ENCODE measurements at places on chromosomes 16 and 17.

DNA sequence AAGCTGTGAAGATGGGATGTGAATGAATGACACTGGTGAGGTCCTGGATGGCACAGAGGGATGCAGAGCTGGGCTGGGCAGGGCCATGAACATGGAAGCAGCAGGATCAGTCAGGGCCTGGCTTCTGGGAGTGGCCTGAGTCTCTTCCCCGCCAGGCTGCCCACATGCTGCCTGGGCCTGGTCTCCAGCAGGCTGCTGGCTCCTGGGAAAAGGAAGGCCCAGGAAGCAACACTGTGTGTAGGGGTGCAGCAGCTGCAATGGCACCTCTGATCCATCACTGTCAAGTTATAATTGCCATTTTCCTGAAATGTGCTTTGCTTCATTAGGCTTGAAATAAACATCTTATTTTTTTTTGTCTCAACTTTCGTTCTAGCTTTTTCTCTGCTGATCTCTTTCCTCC is 260.2 kb upstream of the N4BP1 start:
- no peak for DNase-seq

- no peak for DNase-seq
Measured at GRCh38 chr16:56510544-56510943, 9.3 kb downstream of the BBS2 start.

DNA sequence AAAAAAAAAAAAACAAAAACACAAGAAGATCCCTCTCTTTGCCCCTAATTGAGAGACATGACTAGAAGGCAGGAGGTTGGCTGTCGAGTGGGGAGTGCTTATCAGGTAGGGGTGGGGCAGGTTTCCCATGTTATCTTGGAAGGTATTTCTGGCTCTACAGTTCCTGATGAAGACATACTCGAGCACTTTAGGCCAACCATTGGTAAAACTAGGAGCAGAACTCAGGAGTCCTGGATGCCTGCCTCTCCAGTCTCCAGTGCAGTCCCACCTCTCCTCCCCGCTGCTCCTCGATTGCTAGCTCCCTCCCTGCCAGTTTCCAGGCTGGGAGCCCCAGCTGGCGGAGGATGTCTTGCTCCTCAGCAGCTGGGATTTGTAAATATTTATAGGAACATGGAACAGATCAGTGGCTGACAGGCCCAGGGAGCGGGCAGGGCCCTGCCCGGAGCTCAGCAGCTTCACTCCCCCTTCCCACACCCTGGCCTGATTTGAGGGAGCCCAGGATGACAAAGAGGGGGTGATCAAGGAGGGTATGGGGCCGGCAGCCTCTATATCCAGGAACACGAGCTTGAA is 11.4 kb upstream of the C1QL1 start:
- DNase-seq: no peak

- peak; percentile 86 for DNase-seq
Measured at GRCh38 chr17:35432176-35433074, at the start of gene SLFN12. Gene SLFN12 (minus strand): TSS chr17:35432500. CDS start chr17:35423028, 9,472 bp downstream.

GRCh38 chr16:17306745-17307144 is 164.0 kb downstream of the XYLT1 start:
- no peak for DNase-seq

DNA sequence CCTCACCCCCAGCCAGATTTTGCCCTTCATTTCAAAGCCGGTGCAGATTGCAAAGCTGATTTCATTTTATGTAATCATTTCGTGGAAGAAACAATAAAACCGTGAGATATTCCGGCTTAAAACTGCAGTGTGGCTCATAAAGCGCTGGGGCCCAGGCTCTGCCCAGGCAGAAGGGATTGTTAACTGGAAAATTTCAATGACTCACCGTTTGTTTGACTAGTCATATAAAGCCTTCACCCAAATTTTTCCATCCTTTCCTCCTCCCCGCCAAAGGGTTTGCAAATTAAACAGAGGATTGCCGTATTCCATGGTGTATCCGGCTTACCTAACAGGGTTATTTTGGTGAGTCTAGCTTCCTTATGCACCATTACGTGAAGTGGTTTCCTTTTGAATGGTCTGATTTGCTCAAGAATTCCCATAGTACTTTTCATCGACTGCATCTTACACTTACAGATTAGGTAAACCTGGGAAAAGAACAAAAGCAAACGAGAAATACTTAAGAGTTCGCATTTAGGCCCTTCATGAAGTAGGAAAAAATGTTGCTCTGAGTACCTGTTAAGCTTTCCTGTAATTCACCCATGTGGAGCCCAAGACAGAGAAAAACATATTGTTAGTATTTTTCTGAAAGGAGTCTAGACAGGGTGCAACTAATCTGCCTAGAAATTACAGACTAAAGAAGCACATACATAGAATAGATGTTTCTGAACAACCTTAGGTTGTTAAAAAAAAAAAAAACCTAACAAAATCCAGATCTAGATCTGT is 949 bp upstream of the GSPT1 start:
- DNase-seq: peak; percentile 90

GRCh38 chr17:15928286-15928785 is 16.6 kb upstream of the ADORA2B start:
- no peak for DNase-seq

- no peak for DNase-seq
Measured at GRCh38 chr16:88406096-88407041, 23.6 kb downstream of the ZNF469 start.

GRCh38 chr17:14451729-14452191 is 150.9 kb downstream of the HS3ST3B1 start:
- DNase-seq: no peak

GRCh38 chr16:56269281-56269680 is 78.0 kb downstream of the GNAO1 start:
- DNase-seq: no peak

DNA sequence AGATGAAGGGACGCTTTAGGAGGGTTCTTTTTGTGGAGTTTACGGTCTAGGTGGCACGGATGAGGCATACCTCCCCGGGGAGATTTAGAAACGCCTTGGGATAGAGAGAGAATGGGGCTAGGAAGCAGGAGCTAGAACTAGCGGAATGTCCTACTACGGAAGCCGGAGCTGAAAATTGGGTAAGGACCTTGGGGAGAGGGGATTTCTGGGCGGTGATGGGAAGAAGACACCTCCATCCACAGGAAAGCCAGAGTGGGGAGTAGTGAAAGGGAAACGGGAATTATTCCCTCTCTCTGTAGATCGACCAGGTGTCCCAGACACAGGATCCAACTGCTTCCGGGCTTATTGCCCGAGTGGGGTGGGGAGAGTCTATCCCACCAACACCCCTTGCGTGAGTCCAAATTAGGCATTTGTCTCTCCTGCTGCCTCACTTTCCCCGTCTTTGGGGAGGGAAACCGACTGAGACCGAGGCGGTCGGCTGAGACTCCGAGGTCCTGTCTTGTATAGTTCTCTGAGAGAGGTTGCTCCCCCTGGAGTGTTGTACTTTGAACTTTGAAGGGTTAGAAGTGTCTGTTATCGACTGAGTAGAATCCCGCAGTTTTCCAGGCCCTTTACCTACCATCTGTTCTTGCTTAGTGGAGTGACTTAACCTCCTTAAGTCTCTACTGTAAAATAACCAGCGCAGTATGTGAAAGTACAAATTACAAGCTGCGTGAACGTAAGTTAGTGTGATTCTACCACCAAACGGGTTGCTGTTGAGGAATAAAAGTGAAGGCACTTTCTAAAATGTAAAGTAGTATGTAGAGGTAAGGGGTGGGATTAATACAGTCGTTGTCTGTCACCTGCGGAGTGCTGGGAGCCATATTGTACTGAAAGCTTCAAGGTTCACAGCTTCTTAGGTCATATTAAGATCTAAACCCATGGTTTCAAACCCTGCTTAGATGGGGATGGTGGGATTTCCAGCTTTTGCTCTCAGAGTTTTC is 1.0 kb downstream of the RSPRY1 start:
- peak; percentile 38 for DNase-seq

GRCh38 chr16:3654249-3654991 is at the start of gene DNASE1:
Gene DNASE1 (plus strand): TSS chr16:3654691. CDS start chr16:3655374, 683 bp downstream.
- peak; percentile 61 for DNase-seq

- DNase-seq: no peak
Measured at GRCh38 chr16:15993946-15994665, 44.7 kb downstream of the ABCC1 start.

DNA sequence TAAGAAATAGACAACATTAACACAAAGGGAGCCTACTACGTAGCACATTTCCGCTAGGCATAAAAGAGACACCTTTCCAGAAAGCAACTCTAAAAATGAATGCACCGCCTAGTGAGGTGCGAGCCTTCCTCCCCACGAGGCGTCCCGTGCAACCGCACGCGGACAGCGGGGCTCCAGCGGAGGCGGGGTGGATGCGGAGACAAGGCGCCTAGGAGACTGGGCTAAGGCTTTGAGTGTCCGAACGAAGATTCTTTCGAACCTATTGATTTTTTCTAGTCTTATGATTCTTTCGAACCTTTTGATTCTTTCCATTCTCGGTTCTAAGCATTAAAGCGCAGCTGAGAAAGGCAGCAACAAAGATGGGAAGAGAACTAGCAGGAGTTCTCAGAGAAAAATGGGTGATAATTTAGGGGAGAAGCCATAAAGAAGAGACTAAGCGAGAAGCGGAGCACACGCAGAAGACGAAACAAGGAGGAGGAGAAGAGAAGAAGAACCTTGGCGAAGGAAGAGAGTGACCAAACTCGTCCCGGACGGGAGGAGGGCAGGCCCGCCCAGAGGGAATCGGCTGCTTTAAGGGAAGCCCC is 394 bp upstream of the CPD start:
- DNase-seq: no peak

DNA sequence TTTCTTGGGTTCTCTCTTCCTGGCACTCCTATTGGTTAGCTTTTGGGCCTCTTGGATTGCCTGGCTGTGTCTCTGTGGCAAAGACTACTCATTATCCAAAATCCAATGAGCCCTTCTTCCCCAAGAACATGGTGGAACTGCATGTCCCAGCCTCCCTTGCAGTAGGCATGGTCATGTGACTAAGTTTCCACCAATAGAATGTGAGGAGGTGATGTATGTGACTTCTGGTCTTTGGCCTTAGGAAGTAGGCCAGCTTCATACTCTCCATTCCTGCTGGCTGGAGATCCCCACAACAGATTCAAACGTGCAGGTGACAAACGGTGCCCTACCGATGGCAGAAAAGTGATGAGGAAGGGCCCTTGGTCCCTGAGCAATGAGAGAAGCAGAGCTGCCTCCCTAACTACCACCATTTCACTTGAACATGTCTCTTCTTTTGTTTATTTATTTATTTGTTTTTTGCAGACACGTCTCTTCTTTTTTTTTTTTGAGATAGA is 17.3 kb upstream of the SPN start:
- DNase-seq: peak; percentile 13

Measured in bronchial epithelial cell (primary cell).